Stimulated activated CD4-positive, alpha-beta T cell treated with anti-CD3 and anti-CD28 coated beads, Interleukin-15, amount 100 ng/mL, for 1 hour (primary cell): ENCODE measurements at places on chromosomes 3 and 15.

GRCh38 chr15:77085297-77085696 lies 14.4 kb upstream of the TSPAN3 start:
- DNase-seq: no peak

- DNase-seq: no peak
These were observed 65.5 kb upstream of the TJP1 start for GRCh38 chr15:29887721-29888120.

GRCh38 chr3:148006508-148006907 lies 597.3 kb downstream of the ZIC1 start:
- DNase-seq: no peak

- no peak for DNase-seq
These were observed 76.0 kb downstream of the TMCO5A start for GRCh38 chr15:38010395-38010794.

- no peak for DNase-seq
These were observed 91.9 kb downstream of the ARNT2 start for GRCh38 chr15:80496096-80496495.

DNA sequence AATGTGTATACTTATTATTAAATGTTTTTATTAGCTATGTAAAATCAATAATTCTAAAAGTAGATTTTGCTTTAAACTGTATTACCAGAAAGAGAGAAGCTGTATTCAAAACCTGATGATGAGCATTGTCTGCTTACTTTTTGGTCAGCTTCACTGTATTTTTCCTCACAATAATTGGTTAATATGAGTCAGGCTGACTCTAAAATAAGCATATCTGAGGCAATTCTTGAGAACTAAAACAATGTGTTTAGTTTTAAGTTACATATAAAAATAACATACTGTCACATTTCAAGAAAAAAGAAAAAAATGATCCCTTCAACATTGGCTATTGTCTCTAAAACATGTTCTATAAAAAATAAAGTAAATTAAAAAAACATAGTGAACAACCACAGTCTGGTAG lies 66.1 kb downstream of the EPHA3 start:
- no peak for DNase-seq

- DNase-seq: no peak
These were observed 36.7 kb downstream of the SYN2 start for GRCh38 chr3:12040902-12041301.

- no peak for DNase-seq
These were observed 35.9 kb downstream of the NR1I2 start for GRCh38 chr3:119817583-119818363.

GRCh38 chr3:194225988-194226663 lies 90.2 kb downstream of the HES1 start:
- DNase-seq: no peak

DNA sequence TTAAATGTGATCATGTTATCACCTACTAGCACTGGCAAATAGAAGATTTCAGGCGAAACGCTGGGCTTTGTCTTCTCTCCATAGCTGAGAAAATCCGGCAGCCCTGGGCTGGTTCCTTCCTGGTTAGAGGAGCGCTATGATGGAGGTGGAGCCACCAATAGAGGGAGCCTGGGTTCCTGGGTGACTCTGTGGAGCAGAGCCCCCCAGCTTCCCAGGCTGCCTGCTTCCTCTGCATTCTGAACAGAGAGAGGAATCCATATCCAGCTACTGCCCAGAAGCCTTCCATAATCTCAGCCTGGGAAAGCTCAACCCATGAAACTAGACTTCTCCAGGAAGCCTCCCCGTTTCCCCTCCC lies 32.6 kb upstream of the IQSEC1 start:
- DNase-seq: no peak

GRCh38 chr3:28386049-28386448 lies 37.4 kb upstream of the AZI2 start:
- DNase-seq: no peak

DNA sequence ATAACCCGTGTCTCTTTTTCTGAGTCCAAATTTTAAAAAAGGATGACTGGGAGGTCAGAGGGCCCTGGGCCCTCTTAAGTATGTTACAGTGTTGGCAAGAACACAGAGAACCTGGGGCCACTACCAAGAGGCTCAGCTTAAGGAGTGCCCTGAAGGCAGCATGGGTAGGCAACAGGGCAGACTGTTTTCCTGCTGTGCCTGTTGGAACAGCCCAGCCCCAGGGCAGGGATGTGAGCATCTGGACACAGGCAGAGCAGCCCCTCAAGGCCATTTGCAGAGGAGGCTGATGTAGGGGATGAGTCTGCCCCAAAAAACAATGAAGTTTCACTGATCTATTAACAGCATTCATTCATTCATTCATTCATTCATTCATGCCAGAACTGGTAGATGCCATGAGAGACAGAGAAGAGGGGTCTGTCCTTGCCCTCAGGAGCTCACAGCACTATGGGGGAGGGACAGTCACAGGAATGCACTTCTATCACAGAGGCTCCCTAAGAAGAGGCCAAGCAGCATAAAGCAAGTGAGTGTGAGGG lies 2.2 kb upstream of the LTF start:
- no peak for DNase-seq

GRCh38 chr3:61793056-61793455 lies 231.7 kb downstream of the PTPRG start:
- DNase-seq: no peak

DNA sequence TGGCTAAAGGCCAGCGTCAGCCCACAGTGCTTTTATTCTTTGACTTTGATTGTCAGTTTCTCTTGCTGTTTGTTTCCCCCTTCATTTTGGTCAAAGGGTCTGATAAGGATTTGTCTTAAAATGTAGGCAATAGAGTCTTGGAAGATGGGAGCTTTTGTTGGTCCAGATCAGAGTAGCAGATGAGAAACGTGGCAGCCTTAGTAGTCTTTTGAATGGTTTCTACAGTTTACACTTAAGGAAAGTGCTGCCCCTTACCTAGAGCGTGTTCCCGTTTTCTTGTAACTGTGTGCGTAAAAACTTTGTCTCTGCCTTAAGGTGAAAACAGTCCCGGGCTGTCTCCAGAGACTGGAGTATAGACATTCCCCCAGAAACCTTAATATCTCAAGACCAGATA lies 630 bp downstream of the LXN start:
- no peak for DNase-seq

GRCh38 chr3:72205297-72205826 lies 420.4 kb upstream of the PROK2 start:
- no peak for DNase-seq

DNA sequence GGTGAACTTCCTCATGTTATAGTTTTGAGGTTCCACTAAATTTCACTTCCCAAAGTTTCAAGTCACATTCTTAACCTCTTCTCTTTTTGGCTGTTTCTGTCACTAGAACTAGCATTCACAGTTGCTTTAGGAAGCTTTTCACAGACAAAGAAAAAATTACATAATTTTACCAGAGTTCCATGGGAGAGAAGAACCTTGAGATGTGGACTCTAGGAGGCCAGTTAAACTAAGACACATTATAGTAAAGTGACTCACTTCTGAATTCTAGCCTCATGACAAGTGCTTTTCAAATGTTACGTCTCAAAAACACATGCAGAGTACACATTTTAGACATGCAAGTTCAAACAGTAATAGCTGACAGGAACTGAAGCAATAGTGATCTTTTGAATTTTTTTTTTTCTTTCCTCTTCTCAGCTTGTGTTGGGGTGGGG lies 39.9 kb upstream of the LRTM1 start:
- no peak for DNase-seq

DNA sequence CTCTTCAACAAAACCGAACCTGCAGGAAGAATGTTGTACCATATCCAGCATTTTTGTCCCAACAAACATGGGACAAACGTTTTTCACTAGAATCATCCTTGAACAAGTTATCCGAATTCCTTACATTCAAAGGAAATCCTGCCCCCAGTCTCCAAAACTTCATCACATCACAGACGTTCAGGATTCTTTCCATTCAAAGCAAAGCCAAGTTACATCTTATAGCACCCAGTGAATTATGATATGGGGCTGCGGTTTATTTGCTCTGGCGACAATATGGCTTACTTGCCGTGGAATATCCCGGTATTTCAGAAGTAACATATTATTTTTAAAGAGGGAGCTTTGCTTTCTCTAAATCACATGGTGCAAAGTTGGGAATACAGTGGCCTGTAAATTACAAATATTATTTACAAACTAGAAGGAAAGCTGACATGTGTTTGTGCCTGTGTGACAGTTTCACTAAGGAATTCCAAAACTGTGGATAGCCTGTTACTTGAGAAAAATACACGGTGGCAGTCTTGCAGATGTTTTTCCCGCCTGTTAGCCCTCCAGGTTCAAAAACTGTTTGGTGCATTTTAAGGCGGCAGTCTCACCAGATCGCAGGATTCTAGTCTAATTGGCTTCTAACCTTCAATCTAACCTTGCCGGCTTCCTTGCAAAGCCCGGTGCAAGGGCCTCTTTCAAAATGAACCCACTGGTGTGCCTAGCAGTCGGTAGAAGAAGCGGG lies 736 bp upstream of the MBNL1 start:
- DNase-seq: no peak

DNA sequence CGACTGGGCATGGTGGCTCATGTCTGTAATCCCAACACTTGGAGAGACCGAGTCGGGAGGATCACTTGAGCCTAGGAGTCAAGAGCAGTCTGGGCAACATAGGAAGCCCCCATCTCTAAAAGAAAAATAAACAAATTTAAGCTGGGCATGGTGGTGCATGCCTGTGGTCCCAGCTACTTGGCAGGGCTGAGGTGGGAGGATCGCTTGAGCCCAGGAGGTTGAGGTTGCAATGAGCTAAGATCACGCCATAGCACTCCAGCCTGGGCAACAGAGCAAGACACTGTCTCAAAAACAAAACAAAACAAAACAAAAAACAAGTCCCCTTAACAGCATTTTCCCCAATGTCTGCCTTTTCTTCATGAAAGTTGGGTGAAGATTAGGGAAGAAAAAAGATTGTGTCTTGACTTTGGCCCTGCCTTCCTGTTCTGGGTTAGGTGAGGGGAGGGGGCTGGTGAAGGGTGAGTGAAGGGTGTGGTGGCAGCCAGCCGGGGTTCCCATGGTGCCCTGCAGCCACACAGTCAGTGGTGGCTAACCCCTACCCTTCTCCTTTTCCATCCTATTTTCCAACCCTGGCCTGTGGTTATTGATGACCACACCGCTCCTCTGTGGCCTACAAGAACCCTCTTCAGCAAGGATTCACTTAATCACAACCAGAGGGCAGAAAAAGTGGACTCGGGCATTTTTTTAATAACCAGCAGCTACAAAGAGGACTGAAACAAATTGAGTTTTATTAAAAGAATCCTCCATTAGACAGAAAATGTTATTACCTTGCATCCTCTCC lies 28.4 kb upstream of the SMAD3 start:
- DNase-seq: no peak

GRCh38 chr15:77037388-77038209 lies 33.3 kb downstream of the TSPAN3 start:
- no peak for DNase-seq

DNA sequence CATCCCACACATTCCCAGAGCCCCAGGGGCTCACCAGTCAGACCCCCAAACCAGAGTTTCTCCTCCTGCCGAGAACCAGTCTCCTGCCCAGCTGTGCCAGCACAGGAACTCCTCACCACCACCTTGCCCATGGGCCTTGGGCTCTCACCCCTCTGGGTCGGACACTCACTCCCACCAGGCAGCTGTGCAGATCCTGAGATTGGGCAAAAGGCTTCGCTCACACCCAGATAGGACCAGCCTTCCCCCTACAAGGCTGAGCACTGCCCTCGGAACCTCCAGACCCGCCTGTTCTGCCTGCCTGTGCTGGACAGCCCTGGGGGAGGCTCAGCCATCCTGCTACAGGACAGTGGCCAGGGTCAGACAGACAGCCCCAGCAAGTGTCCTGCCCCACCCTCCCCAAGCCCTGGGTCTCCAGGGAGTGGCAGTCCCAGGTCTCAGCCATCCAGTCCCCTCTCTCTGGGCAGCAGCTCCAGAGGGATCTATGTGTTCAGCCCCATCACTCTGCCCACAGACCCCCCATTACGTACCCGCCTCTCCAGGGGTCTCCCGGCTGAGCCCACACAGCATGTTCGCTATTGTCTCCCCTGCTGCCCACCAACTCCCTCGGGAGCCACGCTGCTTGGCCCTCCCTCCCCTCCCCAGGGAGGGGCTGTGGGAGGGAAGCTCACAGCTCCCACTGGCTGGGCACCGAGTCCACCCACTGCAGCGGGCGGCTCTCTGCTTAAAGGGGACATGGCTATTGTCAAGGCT lies at the start of gene GRIP2:
TSS of gene GRIP2 (minus strand) at position 601 of the 750 bp plus-strand sequence. CDS start at position 567, 34 bp downstream.
- DNase-seq: no peak

- DNase-seq: no peak
These were observed 52.7 kb upstream of the OXTR start for GRCh38 chr3:8822141-8822540.

GRCh38 chr15:70103880-70104626 lies 6.3 kb upstream of the TLE3 start:
- no peak for DNase-seq

- no peak for DNase-seq
These were observed 126.8 kb upstream of the ABHD17C start for GRCh38 chr15:80568298-80568697.

GRCh38 chr3:3241596-3241995 lies 62.1 kb upstream of the CRBN start:
- no peak for DNase-seq

DNA sequence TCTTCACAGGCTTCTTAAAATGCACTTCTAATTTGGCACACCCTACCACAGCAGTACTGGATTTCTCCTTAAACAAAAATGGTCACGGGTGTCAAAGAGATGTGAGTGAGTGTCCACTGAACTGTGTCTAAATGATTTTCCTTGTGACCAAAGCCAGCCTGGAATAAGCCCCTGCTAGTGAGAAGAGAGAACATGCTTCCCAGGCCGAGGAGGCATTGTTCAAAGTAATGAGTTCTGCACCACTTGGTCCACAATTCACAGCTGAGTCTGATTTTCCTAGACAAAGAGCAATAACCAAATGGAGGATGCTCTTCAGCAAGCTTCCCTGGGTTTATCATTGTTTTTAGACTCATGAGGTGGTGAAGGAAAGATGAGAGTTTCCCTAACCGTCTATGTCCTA lies 3.8 kb downstream of the PLCH1 start:
- DNase-seq: no peak

DNA sequence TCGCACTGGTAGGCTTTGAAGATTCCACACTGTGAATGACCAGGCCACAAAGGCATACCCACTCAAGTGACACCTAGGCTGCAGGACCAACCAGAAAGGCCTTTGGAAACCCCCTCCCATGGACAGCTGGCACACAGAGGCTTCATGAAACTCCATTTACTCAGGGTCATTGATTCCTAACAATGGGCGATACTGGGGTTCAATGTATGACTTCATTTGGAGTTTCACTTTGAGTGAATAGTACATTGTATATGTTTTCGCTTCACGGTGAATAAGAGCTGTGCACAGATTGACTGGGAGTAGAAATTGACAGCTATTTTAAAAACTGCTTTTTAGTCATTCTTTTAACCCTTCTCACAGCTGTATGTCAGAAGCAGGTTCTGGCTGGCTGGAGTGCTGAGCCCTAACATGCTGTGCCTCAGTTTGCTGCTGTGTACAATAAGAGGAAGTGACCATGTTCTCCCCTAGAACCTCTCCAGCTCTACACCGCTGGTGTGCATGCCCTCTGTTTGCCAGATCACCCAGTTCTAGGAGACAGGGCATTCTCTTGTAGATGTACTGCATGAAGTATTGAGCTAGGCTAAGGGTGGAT lies 15.4 kb upstream of the CX3CR1 start:
- no peak for DNase-seq

GRCh38 chr3:70754314-70754713 lies 441.9 kb upstream of the MDFIC2 start:
- no peak for DNase-seq

GRCh38 chr15:91515188-91515754 lies 338.2 kb upstream of the SLCO3A1 start:
- DNase-seq: no peak
